HTR-8/SVneo (cell line): ENCODE measurements at places on chromosomes 7 and 10.

- DNase-seq, result no peak
These were observed 33.8 kb downstream of the SPAG6 start for GRCh38 chr10:22379059-22379458.

GRCh38 chr10:1213252-1214070, 157.3 kb downstream of the WDR37 start:
- no peak for DNase-seq

DNA sequence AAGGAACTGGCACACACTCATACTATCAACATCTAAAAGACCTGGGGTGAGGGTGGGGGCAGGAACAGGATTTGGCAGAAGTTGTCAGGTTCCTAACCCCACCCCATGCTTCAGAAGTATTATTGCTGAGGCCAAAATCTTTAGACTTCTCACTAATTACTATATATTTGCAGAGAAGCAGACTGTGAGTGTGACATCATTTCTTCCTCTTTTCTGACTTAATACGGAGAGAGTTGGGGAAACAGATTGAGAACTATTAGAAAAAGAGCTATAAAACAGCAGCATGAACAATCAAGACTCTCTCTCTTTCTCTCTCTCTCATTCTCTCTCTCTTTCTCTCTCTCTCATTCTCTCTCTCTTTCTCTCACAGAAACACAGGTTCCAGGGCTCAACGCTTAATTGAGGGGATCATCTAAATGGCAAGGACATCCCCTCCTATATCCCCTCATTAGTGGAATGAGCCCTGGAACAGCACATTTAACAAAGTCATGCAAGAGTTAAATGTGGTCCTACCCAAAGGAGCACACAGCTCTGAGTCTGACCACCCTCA, 94.8 kb downstream of the KCNMA1 start:
- DNase-seq, result no peak

DNA sequence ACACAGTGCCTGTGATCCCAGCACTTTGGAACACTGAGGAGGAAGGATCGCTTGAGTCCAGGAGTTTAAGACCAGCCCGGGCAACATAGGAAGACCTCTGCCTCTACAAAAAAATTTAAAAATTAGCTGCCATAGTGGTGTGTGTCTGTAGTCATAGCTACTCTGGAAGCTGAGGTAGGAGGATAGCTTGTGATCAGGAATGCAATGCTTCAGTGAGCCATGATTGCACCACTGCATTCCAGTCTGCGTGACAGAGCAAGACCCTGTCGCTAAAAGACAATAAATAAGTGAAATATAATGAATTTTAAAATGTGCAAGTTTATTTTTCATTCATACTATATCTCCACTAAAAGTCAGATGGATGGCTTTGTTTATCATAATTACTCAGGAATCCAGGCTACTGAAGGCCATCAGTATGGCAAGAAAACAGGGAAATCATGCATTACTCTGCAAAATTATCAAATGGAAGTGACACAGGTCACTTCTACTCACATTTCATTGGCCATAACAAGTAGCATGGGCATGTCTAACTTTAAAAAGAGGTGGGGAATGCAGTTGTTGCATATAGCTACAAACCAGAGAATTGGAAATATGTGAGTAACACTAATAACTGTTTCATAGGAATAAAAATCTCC, 32.9 kb upstream of the FAM3C start:
- no peak for DNase-seq

DNA sequence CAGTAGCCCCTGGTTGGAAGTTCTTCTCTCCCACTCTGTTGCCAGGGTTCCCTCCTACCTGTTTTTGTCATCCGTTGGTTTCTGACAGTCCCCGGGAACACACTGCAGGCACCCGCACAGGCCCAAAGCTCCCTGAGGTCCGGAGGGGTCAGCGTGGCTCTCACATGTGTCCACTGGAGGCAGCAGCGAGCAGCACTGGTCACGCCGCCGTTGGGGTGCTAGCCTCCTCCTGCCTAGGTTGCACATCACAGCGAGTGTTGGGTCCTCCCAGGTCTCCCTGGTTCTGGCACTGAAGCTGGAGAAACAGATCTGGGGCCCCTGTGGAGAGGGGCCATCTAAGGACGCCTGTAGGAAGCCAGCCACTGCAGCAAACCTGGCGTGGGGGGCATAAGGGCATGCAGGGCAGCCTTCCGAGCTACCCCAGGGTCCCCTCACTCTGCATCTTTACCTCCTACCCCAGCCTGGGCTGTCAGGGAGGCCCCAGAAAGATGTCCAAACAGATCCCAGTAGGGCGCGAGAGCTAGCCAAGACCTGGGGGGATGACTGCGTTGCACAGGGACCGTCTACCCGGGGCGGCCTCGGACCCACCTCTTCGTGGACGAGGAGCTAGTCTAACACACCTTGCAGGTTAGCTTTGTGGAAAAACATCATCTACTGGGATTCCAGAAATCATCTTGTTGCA, 28.9 kb downstream of the LRRC27 start:
- peak; percentile 14 for DNase-seq

DNA sequence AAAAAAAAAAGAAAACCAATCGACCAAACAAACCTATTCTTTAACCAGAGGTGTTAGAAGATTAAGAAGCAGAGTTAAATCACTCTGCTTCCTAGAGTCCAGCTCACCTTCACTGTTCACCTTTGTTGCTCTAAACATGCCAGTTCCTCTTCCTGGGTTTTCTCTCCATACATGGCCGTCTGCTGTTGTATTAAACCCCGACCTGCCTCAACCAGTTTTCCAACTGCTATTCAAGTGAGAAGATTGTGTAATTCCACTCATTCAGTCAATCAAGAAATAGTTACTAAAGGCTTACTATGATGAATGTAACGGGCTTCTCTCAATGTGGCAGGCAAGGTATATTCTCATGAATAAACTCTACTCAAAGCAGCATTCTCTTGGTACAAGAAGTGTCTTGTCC, 8.8 kb downstream of the AASS start:
- no peak for DNase-seq

GRCh38 chr10:49735161-49735560, 27.0 kb downstream of the OGDHL start:
- DNase-seq, result no peak

GRCh38 chr7:1848013-1848640, 178.1 kb downstream of the ELFN1 start:
- DNase-seq, result no peak

DNA sequence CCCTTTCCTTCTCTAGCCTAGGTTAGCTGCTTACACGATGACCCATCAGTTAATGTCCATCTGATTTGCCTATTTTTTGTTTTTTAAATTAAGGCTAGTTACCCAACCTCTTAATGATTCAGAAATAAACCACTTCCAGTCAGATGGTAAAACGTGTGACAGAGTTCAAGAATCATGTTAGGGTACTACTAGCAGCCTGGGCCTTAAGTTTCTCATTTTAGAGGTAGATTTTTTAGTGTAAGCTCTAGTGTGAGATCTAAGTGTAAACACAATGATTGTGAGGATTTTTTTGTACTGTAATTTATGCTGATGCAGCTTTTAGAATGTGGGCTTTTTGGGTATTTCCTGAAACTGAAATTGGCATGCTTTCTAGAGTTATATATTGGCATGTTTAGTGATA, 130.0 kb downstream of the CDK14 start:
- DNase-seq, result no peak

GRCh38 chr7:2044311-2044882, 188.3 kb downstream of the MAD1L1 start:
- DNase-seq, result no peak
